ENCODE measurements at places on chromosomes 2 and 18.
A peak's percentile ranks its signal among the peaks of the same experiment; 100 is the strongest.

DNA sequence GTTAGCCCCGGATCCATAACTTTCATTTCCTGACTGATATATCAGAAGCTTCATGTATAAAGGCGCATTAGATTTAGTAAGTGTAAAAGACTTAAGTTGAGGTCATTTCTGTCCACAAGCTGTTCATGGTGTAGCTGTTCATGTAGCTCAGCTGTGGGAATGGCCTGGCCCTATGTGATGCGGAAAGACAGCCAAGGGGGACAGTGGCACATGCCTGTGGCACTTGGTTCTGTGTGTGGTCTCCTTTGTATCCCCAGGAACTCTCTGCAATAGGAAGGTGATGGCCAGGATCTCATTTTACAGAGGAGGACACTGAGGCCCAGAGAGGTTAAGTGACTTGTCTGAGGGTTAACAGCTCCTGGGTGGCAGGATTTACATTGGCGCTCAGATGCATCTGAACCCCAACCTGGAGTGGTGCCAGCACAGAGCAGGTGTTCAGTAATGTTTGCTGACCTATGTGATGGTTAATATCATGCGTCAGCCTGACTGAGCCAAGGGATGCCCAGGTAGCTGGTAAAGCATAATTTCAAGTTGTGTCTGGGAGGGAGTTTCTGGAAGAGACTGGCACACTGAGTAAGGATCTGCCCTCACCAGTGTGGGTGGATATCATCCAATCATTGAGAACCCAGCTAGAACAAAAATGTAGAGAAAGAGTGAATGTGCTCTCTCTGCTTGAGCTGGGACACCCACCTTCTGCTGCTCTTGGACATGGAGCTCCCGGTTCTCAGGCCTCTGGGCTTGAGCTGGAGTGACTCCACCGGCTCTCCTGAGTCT lies 25.4 kb downstream of the HPCAL1 start:
- DNase-seq = no peak
- H3K4me3 ChIP-seq = no peak overlapping the region
- no peaks in the 10 kb centered on the region for H3K27me3 ChIP-seq
- peaks cover 59% of the 10 kb centered on the region for H3K4me1 ChIP-seq
- H3K27ac ChIP-seq = no peak overlapping the region

- H3K36me3 ChIP-seq = no peaks in the 10 kb centered on the region
- H3K4me3 ChIP-seq = no peak overlapping the region
- peaks cover 11% of the 10 kb centered on the region for H3K4me1 ChIP-seq
- DNase-seq = no peak
- no peak overlapping the region for H3K27ac ChIP-seq
Measured at GRCh38 chr18:3577281-3577855, 127.4 kb downstream of the TGIF1 start.

DNA sequence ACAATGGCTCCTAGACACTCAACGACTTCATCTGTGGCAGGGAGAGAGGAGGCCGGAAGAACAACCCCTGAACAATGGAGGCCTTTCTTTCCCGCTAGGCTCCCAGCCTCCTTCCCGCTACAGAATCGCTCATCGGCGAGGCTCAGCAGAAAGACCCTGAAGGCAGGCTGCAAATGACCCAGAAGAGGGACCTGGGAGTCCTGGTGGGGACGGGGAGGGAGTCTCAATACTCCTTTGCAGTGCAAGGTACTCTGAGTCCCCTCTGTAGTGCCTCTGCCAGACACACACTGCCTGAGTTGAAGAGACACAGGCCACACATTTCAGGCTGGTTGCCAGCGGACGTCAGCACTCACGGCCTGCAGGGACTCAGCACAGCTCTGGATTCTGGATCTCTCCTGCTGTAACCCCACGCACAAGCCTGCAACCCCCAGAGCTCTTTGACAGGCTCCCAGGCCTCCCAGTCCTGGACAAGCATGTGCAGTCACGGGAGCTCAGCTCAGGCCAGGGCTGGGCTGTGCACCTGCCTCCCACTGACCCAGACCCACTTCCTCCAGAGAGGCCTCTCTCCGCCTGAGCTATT lies 6.1 kb downstream of the GPR17 start:
- no peak for DNase-seq
- H3K4me3 ChIP-seq = no peak overlapping the region
- H3K4me1 ChIP-seq = peaks cover 23% of the 10 kb centered on the region
- H3K36me3 ChIP-seq = peaks cover 8% of the 10 kb centered on the region
- no peak overlapping the region for H3K27ac ChIP-seq
- H3K27me3 ChIP-seq = no peaks in the 10 kb centered on the region

GRCh38 chr2:121532347-121532766 lies 1.7 kb downstream of the RNU4ATAC start:
- DNase-seq = no peak
- H3K36me3 ChIP-seq = peaks cover 2% of the 10 kb centered on the region
- H3K27me3 ChIP-seq = no peaks in the 10 kb centered on the region
- H3K27ac ChIP-seq = peak overlapping the region; percentile 71
- no peak overlapping the region for H3K4me3 ChIP-seq
- peaks cover 40% of the 10 kb centered on the region for H3K4me1 ChIP-seq

DNA sequence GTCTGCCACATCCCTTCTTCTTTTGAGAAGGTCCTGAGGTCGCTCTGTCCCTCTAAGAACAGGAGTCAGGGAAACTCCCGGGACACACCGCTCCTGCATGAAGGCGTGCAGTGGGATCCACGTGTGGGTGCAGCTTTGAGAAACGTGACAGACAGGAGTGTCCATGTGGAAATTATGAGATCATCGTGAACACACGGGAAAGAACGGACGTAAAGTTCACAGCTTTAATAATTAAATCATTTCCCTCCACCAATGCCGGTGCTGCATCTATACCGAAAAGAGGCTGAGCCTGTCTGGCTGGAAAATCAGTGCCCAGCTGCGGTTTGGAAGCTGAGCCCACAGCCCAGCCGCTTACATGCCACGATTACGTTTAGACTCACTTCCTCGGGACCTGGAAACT lies 372.4 kb upstream of the SALL3 start:
- no peak overlapping the region for H3K27ac ChIP-seq
- H3K4me3 ChIP-seq = no peak overlapping the region
- H3K4me1 ChIP-seq = no peaks in the 10 kb centered on the region
- H3K36me3 ChIP-seq = no peaks in the 10 kb centered on the region
- H3K27me3 ChIP-seq = no peaks in the 10 kb centered on the region

DNA sequence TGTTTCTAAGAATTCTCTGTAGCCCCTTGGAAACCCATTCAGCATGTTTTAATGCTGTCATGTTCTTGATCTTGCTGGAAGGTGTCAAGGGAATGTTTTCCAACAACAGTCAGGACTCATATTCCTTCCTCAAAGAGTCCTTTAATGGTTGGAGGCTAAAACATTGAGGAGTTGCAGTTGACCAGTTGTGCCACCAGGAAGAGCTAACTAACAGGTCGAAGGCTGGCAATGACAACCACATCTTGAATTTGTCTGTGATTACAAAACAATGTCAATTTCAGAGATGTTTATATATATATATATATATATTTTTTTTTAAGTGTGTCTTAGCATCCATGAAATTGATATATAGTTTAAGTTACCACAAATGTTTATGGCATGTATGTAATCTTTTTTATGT lies 151.5 kb downstream of the INO80D start:
- H3K27ac ChIP-seq = no peak overlapping the region
- H3K36me3 ChIP-seq = no peaks in the 10 kb centered on the region
- DNase-seq = no peak

DNA sequence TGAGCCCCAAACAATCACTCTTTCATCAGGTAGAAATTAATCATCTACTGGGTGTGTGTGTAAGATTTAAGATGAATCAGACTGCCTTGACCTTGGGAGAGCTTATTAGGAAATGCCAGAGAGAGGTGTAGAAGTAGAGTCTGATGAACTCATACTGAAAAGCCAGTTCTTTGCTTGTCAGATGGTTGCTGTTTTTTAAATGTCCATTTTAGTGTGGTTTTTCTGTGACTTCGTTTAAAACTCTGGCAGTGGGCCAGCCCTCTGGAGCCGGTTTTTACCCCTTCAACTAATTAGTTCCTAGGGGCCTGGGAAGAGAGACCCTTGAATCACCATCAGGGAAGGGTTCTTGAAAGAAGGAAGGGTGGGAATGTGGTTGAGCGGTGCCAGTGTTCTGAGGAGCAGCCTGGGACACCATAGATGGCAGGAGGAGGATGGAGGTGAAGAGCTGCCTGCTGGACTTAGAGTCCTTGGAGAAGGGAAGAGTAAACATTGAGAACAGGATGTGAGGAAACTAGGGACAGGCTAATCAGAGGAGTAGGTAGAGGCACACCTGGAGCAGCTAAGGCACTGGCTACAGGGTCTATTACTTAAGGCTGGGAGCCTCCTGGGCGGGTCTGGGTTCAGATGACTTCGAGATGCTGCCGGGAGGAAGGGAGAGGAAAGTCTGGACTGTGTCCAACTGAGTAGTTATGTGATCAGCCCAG lies 66.1 kb downstream of the LRRFIP1 start:
- H3K36me3 ChIP-seq = no peaks in the 10 kb centered on the region
- no peaks in the 10 kb centered on the region for H3K27me3 ChIP-seq
- H3K4me1 ChIP-seq = peaks cover 79% of the 10 kb centered on the region
- H3K4me3 ChIP-seq = peak overlapping the region; percentile 73
- peak overlapping the region; percentile 94 for H3K27ac ChIP-seq
- DNase-seq = no peak

- H3K4me1 ChIP-seq = peaks cover 9% of the 10 kb centered on the region
- DNase-seq = no peak
- H3K4me3 ChIP-seq = no peak overlapping the region
- no peaks in the 10 kb centered on the region for H3K27me3 ChIP-seq
Measured at GRCh38 chr2:204986641-204987040, 441.4 kb downstream of the PARD3B start.

DNA sequence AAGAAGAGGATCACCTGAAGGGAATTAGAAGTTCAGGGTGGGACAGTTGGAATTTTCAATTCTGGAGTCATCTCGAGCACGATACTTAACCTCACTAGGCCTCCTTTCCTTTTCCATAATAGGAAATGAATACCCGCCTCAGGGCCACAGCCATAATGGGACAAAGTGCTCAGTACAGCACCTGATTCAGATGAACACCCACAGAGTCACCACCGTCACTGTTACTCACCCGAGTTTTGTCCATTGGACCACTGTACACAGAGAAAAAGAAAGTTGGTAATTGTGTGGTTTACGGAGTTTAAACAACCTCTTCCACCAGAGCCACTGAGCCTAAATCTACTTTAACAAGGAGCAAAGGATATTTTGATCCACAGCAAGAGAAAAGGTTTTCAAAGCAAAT lies 122.0 kb upstream of the NDUFV2 start:
- no peaks in the 10 kb centered on the region for H3K27me3 ChIP-seq
- H3K36me3 ChIP-seq = no peaks in the 10 kb centered on the region
- H3K4me1 ChIP-seq = peaks cover 41% of the 10 kb centered on the region
- no peak for DNase-seq

DNA sequence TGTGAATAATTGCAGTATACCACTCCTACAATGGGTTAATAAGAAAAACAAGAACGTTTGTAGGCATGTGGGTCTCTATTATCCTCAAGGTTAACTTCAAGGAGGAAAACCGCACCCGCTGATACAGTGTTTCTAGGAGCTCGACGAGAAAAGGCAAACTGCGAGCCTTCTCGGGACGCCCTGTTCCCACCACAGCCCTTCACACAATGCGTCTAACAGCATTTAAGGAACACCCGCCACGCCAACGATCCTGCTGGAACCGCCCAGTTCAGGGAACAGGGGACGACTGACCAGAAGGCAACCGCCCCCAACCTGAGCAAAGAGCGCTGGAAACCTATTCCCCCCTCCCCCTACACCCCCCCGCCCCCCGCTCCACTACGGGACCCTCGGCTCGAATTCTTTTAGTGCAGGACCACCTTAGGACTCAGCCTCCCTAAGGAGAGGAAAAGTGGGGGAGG lies 710 bp upstream of the TMSB10 start:
- H3K4me1 ChIP-seq = peaks cover 30% of the 10 kb centered on the region
- H3K27ac ChIP-seq = peak overlapping the region; percentile 92
- peak; percentile 85 for DNase-seq
- H3K27me3 ChIP-seq = no peaks in the 10 kb centered on the region
- H3K36me3 ChIP-seq = peaks cover 25% of the 10 kb centered on the region

DNA sequence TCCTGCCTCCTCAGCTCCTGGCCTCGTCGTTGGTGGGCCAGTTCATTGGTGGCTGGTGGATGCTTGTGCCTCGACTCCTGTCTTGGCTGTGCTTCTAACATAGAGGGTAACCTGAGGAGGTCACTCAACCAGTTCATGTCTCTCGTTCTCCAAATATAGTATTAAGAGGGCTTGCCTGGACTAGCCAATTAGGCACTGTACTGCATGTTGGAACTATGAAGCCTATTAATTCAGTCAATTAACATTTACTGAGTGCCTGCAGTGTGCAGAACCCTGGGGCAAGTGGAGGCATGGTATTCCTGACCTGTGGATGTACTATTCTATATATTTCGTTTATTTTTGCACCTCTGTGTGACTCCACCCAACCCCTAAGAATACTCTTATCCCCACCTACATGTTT lies 89.9 kb upstream of the PELI1 start:
- peaks cover 2% of the 10 kb centered on the region for H3K27me3 ChIP-seq
- H3K27ac ChIP-seq = no peak overlapping the region
- DNase-seq = no peak
- H3K36me3 ChIP-seq = no peaks in the 10 kb centered on the region
- H3K4me1 ChIP-seq = peaks cover 4% of the 10 kb centered on the region

- H3K36me3 ChIP-seq = no peaks in the 10 kb centered on the region
- no peak overlapping the region for H3K27ac ChIP-seq
- no peaks in the 10 kb centered on the region for H3K27me3 ChIP-seq
- H3K4me1 ChIP-seq = no peaks in the 10 kb centered on the region
- no peak for DNase-seq
Measured at GRCh38 chr2:77404189-77404588, 118.0 kb downstream of the LRRTM4 start.

DNA sequence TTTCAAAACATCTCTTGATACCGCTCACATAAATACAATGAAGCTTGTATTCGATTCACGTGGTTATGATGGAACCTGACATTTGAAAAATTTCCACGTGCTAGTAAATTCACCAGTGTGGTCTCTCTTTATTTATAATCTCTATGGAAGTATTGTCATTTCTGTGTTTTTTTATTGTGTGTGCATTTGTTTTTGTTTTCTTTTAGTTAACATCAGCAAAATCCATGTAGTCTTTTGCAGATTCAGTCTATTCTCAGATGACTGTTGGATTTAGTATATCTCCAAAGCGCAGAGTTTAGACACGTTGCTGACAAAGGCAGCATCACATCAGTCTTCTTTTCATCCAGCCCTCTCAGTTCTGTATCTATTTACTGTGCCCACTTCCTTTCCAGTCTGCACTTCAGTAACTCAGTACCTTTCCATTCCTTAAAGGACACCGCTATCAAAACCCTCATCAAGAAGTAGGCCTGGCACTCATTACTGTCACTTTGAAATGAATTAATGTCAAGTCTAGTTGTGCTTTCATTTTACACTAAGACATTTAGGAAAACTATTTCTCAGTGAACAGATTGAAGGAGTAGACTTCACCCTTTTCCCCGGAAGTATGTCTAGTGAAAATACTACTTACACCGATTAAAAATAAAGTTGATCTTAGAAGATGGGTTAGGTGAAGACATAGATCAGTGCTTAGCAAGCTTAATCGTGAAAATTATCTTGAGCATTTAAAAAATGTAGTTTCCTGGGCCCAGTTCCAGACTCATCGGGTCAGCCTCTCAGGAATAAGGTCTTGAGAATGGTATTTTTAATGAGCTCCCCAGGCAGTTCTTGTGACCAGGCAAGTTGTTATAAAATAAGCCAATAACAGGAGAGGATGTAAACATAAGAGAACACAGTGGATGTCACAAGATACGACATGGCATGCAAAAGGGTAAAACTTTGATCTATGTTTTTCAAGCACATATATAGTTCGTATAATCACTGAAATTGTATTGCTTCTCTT lies 506.8 kb upstream of the ZEB2 start:
- no peaks in the 10 kb centered on the region for H3K36me3 ChIP-seq
- no peak for DNase-seq
- no peaks in the 10 kb centered on the region for H3K27me3 ChIP-seq
- peak overlapping the region; percentile 94 for H3K27ac ChIP-seq
- H3K4me3 ChIP-seq = peak overlapping the region; percentile 40
- peaks cover 80% of the 10 kb centered on the region for H3K4me1 ChIP-seq

- no peak for DNase-seq
- peaks cover 2% of the 10 kb centered on the region for H3K27me3 ChIP-seq
- no peaks in the 10 kb centered on the region for H3K36me3 ChIP-seq
- H3K4me1 ChIP-seq = peaks cover 5% of the 10 kb centered on the region
Measured at GRCh38 chr2:30351116-30351515, 95.9 kb upstream of the LCLAT1 start.

All from osteocyte (in vitro differentiated cells).